ENCODE measurements at places on chromosomes 3 and 15.

DNA sequence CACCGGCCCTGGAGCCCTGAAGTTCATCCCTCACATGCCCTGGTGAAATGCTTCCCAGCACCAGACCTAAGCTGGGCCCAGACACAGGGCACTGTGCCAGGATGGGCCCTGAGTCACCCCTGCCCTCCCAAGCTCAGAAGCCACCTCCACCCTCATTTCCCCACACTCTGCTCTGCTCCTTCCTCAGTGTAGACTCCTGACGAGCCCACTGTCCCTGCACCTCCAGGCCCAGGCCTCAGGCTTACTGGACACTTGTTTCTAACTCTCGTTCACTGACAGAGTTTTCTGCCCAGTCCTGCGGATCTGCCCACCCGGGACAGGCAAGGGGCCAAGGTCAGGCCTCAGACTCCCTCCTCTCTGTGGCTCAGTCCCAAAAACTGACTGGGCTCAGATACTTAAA lies 112.6 kb upstream of the RNF7 start:
- H3K36me3 ChIP-seq: no peaks in the 10 kb centered on the region
- no peaks in the 10 kb centered on the region for H3K4me1 ChIP-seq
- no peak overlapping the region for H3K27ac ChIP-seq
- no peak overlapping the region for H3K4me3 ChIP-seq

GRCh38 chr3:76505202-76505845 lies 534.6 kb upstream of the ROBO2 start:
- no peaks in the 10 kb centered on the region for H3K36me3 ChIP-seq
- no peaks in the 10 kb centered on the region for H3K27me3 ChIP-seq
- H3K4me3 ChIP-seq: no peak overlapping the region
- no peak for DNase-seq

GRCh38 chr15:51828621-51829375 lies 655 bp upstream of the TMOD3 start:
- no peak for DNase-seq
- H3K27me3 ChIP-seq: no peaks in the 10 kb centered on the region
- H3K4me1 ChIP-seq: no peaks in the 10 kb centered on the region
- no peaks in the 10 kb centered on the region for H3K36me3 ChIP-seq
- no peak overlapping the region for H3K27ac ChIP-seq
- H3K4me3 ChIP-seq: no peak overlapping the region

DNA sequence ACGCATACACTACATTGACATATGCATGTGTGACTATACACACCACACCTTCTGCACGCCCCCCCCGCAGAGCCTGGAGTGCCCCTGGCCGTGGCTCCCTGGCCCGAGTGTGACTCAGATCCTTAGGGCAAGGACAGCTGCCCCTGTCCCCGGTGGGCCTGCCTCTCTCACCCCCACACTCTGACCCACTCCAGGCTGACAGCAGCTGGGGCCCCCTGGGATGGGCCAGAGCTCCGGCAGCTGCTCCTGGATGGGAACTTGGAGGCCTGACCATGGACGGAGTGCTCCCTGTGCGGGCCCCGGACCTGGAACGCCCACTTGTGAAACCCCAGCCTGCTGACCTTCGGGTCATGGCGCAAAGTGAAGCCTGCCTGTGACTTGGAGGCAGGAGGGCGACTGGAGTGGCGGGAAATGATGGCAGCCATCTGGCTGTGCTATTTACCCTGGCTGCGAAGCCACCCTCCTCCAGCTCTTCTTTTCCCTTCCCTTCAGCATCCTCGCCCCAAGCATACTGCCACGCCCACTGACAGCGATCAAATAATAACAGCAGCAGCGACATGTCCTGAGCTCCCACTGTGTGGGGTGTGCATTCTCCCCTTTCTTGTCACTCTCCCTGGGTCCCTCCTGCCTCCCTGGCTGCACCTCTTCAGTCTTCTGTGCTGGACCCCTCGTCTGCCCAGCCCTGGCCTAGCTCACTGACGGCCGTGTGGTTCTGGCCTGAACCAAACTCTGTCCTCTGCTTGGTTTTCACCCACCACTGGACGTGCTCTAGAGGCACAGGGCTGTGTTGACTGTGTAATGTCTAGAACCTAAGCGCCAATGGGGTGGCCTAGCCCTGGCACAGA lies 90.7 kb upstream of the MEF2A start:
- no peaks in the 10 kb centered on the region for H3K36me3 ChIP-seq
- H3K27ac ChIP-seq: peak overlapping the region; percentile 32
- no peaks in the 10 kb centered on the region for H3K4me1 ChIP-seq
- H3K4me3 ChIP-seq: no peak overlapping the region
- no peaks in the 10 kb centered on the region for H3K27me3 ChIP-seq

GRCh38 chr3:178562143-178562946 lies 26.1 kb downstream of the KCNMB2 start:
- peaks cover 5% of the 10 kb centered on the region for H3K4me1 ChIP-seq
- H3K27ac ChIP-seq: no peak overlapping the region
- H3K4me3 ChIP-seq: no peak overlapping the region
- no peak for DNase-seq

- no peak overlapping the region for H3K4me3 ChIP-seq
- no peak overlapping the region for H3K27ac ChIP-seq
- no peaks in the 10 kb centered on the region for H3K4me1 ChIP-seq
- DNase-seq: no peak
- H3K27me3 ChIP-seq: no peaks in the 10 kb centered on the region
These were observed 17.4 kb downstream of the AADACL2 start for GRCh38 chr3:151751161-151751560.

GRCh38 chr3:187066228-187066995 lies 72.9 kb downstream of the RPL39L start:
- no peaks in the 10 kb centered on the region for H3K27me3 ChIP-seq
- peak; percentile 92 for DNase-seq
- no peak overlapping the region for H3K27ac ChIP-seq
- no peaks in the 10 kb centered on the region for H3K4me1 ChIP-seq
- H3K36me3 ChIP-seq: peaks cover 39% of the 10 kb centered on the region
